Mesenteric fat pad (tissue), 1 donor: ENCODE measurements at places on chromosomes 1 and 21.

GRCh38 chr1:54803761-54804470 is 2.8 kb upstream of the TTC22 start:
- DNase-seq: peak; percentile 88

DNA sequence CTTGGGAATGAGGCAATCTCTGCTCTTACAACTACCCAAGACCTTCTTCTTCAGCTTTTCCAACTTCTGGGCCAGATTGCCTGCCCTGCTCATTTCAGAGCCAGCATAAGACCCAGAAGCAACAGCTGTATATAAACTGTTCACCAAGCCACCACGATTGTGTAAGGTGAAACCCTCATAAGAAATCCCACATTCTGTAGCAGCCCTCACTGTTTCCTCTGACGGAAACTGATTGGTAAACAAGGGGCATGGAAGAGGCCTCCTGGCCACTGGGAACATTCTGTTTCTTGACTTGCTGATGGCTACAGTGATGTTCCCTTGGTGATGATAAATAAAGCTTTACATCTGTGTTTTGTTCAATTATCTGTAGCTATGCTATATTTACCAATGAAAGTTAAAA is 39.7 kb upstream of the EXO1 start:
- no peak for DNase-seq

DNA sequence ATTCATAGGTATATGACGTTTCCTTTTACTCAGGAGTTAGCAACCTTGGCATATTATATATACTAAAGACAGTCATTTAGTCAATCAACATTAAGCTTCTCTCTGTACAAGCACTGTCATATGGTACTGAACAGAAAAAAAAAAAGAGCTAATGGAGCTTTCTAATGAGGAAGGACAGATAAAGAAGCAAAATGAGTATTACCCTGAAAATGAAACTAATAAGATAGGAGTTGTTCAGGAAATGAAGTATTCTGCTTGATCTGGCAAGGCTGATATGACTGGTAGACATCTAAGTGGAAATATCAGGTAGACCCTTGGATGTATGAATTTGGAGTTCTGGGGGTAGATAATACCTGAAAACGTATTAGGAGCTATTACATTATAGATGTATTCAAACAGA is 4.3 kb upstream of the IKBKE start:
- DNase-seq: no peak

- DNase-seq: no peak
These were observed 890.9 kb downstream of the MRPL39 start for GRCh38 chr21:24716281-24716918.

DNA sequence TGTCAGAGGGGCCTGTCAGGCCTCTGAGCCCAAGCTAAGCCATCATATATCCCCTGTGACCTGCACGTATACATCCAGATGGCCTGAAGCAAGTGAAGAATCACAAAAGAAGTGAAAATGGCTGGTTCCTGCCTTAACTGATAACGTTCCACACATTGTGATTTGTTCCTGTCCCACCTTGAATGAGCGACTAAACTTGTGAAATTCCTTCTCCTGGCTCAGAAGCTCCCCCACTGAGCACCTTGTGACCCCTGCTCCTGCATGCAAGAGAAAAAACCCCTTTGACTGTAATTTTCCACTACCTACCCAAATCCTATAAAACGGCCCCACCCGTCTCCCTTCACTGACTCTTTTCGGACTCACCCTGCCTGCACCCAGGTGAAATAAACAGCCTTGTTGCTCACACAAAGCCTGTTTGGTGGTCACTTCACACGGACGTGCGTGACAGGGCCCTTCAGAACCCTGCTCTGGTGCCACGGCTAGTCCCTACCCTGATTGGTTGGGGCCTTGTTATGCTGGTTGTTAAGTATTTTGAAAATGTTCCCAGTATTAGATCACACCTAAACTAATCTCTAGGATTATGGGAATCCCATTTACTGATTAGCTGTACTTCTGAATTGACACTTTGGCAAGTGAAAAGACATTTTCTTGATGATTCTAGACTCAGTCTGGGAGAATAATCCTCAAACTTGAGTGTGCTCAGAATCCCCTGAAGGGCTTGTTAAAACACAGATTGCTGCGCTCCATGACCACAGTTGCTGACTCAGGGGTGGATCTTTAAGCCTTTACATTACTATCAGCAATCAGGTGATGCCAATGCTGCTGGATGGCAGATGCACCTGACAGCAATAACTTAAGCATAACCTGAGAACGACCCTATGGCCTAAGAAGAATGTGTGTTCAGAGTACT is 28.8 kb upstream of the SPATA6 start:
- DNase-seq: no peak

GRCh38 chr1:163381487-163382184 is 59.9 kb downstream of the NUF2 start:
- no peak for DNase-seq

DNA sequence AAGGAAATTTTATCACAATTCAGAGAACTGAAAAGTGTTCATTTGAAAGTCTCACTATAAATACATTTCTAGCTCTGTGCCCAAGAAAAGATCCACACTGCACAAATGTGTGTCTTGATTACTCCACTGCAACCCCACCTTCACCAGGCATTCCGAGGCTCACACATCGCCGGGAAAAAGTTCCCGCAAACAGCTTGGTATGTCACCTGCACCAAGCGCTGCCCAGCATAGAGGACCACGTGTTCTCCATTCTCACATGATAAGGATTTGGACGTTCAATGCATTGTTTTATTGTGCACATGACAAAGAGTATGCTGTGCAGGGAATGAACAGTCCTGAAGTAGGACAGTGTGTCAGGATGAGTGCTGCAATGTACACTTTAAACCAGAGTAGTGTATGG is 70.1 kb downstream of the ERG start:
- no peak for DNase-seq

DNA sequence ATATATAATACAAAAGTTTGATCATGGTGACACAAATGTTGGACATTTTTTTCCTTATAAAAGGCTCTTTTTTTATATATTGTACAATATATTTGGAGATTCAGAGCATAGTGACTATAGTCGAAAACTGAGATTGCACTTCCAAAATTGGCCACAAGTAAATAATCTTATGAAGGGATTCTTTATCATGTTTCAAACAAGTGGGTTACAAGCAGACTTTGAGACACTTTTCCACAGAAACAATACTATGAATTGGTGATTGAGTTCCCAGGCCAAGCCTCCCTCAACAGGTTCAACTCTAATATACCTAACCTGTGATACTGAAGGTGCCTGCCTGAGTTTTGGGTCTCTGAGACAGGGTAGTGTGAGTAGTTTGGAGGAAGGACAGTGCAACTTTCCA is 13.8 kb downstream of the LEPR start:
- DNase-seq: no peak

DNA sequence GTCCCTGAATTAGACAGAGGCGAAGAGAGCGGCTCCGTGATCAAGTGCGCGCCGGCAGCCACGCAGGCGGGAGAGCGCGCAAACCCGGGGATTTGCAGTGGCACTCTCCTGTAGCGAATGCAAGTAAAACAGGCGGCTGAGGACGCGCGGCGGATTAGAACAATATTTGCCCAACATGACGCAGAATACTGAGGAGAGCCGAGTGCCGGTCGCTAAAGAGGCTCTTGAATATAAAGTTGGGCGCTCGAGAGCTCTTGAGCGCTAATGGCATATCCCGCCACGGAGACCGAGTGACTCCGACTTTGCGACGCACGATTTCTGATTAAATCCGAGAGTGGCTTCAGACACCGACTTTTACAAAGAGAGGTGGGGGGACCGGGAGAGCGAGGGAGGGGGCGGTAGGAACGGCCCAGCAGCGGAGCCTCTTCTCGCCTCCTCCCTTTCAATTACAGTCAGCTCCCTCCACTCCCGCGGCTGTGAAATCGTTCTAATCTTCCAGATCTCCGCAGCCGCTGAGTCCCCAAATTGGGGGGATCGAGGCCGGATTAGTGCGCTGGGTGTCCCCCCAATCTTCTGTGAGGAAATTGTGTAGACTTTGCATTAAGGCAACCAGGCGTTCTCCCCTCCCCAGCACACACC is 2.3 kb downstream of the PAX7 start:
- DNase-seq: no peak

GRCh38 chr1:3907621-3908165 is 7.6 kb upstream of the C1orf174 start:
- DNase-seq: no peak

DNA sequence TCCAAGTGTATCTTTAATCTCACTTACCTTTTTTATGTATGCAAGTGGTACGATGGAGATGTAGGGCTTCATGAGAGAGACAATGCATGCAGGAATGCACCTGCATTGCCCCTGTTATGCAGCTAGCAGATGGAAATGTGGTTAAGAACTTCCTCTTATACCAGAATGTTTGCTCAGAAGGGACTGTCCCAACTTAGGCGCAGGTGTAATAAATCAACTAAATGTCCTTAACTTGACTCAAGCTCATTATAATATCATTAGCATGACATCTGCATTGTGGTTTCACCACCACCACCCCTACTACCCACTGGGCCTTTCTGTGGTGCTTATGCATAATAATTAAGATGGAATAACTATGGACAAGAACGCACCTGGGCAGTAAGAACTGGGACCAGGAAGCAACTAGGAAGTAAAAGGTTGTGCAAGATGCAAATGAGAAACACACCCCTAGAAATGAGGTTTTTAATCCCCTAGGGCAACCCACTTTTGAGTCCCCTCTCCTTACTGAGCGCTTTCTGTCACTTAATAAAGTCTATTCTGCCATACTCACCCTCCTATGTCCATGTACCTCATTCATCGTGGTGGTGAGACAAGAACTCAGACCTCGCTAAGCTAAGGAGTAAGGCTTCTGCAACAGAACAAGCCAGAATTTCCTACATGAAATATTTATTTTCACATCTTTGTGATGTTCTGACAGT is 1103.3 kb upstream of the B3GALT2 start:
- DNase-seq: no peak

- DNase-seq: peak; percentile 30
These were observed 225.4 kb downstream of the FOXD2 start for GRCh38 chr1:47663286-47663685.

- DNase-seq: no peak
These were observed 21.9 kb upstream of the XPR1 start for GRCh38 chr1:180609643-180610555.

GRCh38 chr1:59070610-59071009 is 226.3 kb upstream of the FGGY start:
- DNase-seq: no peak

DNA sequence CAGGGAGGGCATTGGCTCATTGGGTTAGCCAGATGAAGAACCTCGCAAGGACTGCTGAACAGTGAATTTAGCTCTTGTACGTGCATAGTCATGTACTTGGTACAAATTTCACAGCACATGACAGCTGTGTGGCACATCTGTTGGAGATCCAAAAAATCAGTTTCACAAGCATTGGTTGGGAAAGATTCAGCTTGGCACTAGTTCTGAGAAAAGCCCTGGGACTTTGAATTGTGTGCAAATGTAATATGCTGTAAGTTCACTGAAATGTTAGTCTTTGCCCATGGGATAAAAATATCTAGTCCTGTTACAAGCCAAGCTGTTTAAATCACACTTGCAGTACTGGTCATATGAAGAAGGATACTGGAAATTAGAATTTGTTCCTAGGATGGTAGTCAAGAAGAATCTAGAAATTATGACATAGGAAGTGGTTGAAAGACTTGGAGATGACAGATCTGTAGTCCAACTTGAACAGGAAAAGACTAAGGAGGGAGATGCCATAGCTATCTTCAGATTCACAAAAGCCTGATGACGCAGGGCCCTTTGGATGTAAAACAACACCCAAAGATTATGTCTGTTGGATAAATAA is 19.2 kb downstream of the LAMC2 start:
- no peak for DNase-seq

- no peak for DNase-seq
These were observed 5.5 kb downstream of the TRABD2B start for GRCh38 chr1:47991673-47992072.

DNA sequence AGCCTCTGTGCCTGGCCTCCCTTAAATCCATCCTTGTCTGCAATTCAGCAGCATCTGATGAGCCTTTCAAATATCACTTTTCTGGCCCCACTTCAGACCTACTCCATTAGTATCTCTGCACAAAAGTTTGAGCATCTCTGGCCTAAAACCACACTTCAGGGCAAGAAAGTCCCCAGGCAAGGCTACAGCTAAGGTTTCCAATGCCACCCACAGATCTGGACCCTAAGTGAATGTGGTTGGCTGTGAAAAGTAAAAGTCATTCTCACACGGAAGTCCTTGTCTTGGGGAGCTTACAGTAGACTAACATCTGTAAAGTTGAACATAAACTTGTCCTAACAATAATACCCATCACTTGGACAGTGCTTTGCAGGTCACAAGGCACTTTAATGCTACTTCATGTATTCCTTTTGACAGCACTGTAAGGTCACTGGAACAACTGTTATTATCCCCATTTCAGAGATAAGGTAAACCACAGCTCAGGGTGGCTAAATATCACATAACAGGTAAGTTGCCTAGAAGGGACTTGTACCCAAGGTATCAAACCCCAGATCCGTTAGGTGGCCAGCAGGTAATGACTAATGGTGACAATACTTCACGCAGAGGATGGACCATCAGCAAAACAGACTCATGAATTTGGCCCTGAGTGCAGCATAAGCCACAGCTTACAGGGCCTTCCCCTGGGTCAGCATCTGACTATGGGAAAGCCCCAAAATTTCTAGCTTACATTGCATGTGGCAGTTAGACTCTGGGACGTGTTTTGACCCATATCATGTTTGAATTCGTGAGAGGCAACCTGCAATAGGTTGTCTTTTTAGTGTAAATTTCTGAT is 356.0 kb downstream of the HHAT start:
- no peak for DNase-seq

GRCh38 chr1:153353226-153353947 is 4.3 kb upstream of the S100A9 start:
- no peak for DNase-seq

DNA sequence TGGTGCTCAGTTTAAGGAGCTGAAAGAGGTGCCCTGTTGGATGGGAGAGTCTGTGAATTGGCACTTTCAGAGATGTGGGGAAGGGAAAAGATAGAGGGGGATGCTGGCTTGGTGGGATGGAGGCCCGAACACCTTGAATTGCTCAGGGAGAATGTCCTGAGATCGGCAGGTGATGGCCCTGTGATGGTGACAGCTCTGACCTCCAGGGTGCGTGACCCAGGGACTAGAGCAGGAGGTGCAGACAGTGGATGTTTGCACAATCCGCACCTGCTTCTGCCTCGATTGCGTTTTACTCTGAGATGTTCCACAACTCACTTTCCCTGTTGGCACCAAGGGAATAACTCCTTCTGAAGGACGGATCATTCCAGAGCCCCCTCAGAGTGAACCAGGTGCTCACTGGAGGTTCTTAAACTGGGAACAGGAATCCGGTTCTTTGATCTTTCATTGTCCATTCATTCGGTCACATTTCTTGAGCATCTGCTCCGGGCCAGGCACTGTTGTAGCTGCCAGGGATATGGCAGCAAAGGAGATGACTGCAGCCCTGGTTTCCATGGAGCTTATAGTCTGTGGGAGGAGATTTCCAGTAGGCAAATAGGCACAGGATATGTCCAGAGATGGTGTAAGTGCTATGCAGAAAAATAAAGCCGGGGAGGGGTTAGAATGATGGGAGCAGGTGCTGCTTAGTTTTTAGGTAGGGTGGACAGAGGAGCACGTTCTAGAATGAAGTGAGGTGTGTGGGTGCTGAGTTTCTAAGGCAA is 226.6 kb upstream of the TMEM51 start:
- no peak for DNase-seq
